CD4-positive, CD25-positive, alpha-beta regulatory T cell (primary cell): ENCODE measurements at places on chromosomes 13 and 19. TPM values are rescaled to one million over a fixed set of nuclear protein-coding genes. Genes with fewer than 3 reads are reported as not detected.

Gene ZNF66
- total RNA-seq, result 7.4 TPM

Gene TTYH1
- not detected for total RNA-seq

Gene FCAR
- total RNA-seq, result not detected

Gene ZNF296
- total RNA-seq, result 3.0 TPM

Gene KIR2DL4
- not detected for total RNA-seq

Gene MUC16
- 0.07 TPM for total RNA-seq

Gene PSG11
- not detected for total RNA-seq

Gene ZNF730
- total RNA-seq, result 0.52 TPM

Gene LRCH1
- 23.5 TPM for total RNA-seq

Gene CEACAM3
- not detected for total RNA-seq

Gene STOML3
- total RNA-seq, result not detected

Gene PSG2
- 0.27 TPM for total RNA-seq

Gene ARHGAP35
- total RNA-seq, result 47.7 TPM

Gene ZNF468
- total RNA-seq, result 14.9 TPM

Gene RXFP2
- total RNA-seq, result not detected

Gene ATP1A3
- 11.1 TPM for total RNA-seq

Gene JSRP1
- total RNA-seq, result 0.99 TPM

Gene RRAS
- 4.6 TPM for total RNA-seq

GRCh38 chr19:20667281-20667680 lies 5.9 kb upstream of the ZNF626 start:
- DNase-seq, result no peak

DNA sequence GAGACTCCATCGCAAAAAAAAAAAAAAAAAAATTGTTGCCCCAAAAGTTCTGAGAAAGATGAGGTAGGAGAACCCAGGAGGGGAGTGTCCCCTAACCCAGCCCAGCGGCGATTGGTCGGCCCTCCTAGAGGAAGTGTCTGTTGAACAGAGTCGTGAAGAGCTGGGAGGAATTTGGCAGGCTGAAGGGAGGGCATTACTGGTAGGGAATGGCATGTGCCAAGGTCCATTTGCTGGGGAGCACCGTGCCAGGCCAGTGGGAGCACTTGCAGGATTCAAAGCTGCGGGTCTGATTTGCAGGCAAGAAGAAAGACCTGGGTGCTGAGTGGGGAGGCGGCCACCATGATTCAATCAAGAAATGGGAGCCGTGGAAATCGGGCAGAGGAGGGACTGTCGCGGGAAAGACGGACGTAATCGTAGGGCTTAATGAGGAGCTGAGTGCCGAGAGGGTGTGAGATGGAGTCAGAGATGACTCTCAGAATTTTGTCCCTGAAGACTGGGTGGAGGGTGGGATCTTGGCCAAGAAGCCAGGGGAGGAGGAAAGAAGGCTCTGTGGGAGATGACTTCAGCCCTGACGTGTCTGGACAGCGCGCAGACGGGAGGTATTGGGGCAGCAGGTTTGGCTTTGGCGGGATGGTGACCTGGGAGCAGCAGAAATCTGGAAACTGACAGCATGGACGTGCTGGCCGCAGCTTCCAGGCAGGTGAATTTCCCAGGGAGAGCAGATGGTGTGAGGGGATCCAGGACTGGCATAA lies 15.4 kb downstream of the CERS4 start:
- DNase-seq, result no peak

DNA sequence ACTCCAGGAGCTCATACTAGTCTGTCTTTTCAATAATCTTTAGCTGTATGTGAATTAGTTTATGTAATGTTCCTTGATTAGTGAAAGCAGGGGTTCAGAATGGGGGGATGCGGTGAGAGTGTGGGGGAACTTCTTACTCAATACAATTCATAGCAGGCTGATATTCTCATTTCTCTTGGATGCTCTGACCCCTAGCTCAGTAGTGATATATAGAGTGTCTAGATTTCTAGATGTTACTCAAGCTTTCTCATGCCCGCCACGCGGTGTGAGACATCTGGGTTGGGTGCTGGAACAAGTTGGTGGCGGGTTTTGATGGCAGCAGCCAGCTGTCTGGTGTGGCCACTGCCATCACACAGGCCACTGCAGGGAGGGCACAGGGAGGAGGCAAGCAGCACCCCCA lies 39.3 kb upstream of the FLT1 start:
- no peak for DNase-seq

GRCh38 chr19:47798904-47799266 lies 5.5 kb downstream of the TPRX1 start:
- no peak for DNase-seq

DNA sequence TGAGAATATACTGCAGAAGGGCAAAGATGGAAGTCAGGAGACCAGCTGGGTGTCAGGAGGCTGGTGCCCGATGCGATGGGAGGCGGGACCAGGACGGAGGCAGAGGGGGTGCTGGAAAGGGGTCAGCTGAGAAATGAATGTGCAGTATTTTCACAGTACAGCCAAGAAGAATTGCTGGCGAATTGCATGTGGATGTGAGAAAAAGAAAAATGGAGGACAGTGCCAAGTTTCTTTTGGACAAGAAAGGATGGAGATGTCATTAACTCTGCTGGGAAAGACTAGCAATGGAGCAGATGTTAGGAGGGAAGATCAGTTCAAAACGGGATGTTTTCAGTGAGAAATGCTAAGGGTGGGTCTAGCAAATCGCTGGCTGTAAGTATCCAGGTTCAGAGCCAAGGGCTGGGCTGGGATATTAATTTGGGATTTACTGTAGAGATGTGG lies 7.0 kb downstream of the CRYL1 start:
- DNase-seq, result no peak

- peak; percentile 79 for DNase-seq
Observed at GRCh38 chr19:7904074-7905020, 670 bp downstream of the MAP2K7 start.

GRCh38 chr19:53554804-53555203 lies 16.9 kb downstream of the ZNF331 start:
- DNase-seq, result no peak

DNA sequence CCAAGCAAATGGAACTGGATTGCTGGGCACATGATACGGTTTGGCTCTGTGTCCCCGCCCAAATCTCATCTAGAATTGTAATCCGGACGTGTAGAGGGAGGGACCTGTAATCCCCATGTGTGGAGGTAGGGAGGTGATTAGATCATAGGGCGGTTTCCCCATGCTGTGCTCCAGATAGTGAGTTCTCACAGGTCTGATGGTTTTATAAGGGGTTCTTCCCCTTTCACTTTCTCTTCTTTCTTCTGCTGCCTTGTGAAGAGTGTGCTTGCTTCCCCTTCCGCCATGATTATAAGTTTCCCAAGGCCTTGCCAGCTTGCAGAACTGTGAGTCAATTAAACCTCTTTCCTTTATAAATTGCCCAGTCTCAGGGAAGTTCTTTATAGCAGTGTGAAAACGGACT lies 32.6 kb upstream of the MTIF3 start:
- DNase-seq, result no peak

DNA sequence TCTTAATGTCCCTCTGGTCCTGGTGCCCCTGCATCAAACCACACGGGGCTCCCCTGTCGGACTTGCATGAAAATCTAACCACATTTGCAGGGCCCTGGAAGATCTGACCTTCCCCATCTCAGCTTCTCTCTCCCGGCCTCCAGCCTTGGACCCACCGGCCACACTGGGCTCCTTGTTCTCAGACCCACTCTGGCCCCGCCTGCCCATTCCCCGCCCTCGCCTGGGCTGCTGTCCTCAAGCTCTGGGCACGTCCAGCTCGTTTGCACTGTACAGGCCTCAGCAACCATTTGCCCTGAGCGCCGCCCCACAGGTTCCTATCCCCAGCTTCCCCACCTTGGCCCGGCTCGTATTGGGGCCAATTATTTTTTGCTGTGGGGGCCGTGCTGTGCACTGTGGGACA lies 10.5 kb downstream of the MYO9B start:
- no peak for DNase-seq

GRCh38 chr13:104385404-104385803 lies 1319.2 kb upstream of the SLC10A2 start:
- DNase-seq, result no peak

- DNase-seq, result peak; percentile 99
Observed at GRCh38 chr19:48993175-48994034, at the start of the genes GYS1 and RUVBL2. Gene GYS1, minus strand, starts transcription at chr19:48993309. Its CDS starts 197 bp downstream, at chr19:48993112. Gene RUVBL2, plus strand, starts transcription at chr19:48993887. Its CDS starts 25 bp downstream, at chr19:48993912.

DNA sequence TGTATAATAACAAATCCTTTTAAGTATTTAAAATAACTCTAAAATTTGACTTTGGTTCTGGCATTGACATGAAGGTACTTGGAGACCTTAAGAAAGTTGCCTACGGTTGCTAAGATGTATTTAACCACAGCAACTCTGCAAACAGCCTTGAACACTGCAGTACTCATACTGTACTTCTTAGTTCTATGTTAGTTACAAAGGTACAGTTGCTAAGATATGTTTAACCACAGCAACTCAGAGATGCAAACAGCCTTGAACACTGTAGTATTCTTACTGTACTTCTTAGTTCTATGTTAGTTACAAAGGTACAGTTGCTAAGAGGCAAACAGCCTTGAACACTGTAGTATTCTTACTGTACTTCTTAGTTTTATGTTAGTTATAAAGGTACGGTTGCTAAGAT lies 268.3 kb upstream of the MIR17HG start:
- DNase-seq, result no peak

- DNase-seq, result no peak
Observed at GRCh38 chr13:94433055-94433961, 46.2 kb downstream of the DCT start.

DNA sequence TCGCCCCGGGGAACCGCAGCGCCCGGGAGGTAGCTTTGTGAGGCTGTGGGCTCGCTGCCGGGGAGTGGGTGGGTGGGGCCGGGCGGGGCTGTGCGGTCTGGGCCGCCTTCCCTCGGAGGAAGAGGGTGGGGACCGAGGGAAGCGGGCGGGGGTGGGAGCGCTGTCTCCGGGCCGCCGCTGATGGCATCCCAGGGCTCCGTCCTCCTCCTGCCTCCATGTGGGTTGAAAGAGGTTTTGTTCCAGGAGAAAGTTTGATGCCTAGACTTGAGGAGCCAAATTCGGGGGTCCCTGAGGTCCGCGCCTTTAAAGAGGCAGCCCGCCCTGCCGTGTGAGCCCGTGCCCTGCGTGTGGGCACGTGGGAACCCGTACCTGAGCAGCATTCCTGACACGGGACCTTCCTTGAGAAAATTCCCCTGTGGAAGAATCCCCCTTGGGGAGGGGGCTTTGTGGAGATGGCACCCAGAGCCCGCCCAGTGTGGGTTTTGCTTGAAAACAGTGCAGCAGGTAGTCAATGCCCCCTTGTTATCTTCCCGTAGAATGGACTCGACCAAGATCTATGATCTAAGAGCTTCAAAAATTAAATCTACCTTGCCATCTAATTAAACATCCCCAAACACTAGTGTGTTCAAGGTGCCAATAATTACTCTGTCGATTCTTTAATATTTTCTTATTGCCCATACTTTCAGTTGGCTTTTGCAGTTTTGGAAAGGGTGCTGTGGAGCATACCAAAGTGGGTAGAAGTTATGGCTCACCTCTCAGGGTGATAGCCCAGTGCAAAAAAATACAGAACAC lies 107.8 kb downstream of the RXFP2 start:
- no peak for DNase-seq

GRCh38 chr13:109156181-109156935 lies 526.9 kb downstream of the MYO16 start:
- DNase-seq, result no peak

DNA sequence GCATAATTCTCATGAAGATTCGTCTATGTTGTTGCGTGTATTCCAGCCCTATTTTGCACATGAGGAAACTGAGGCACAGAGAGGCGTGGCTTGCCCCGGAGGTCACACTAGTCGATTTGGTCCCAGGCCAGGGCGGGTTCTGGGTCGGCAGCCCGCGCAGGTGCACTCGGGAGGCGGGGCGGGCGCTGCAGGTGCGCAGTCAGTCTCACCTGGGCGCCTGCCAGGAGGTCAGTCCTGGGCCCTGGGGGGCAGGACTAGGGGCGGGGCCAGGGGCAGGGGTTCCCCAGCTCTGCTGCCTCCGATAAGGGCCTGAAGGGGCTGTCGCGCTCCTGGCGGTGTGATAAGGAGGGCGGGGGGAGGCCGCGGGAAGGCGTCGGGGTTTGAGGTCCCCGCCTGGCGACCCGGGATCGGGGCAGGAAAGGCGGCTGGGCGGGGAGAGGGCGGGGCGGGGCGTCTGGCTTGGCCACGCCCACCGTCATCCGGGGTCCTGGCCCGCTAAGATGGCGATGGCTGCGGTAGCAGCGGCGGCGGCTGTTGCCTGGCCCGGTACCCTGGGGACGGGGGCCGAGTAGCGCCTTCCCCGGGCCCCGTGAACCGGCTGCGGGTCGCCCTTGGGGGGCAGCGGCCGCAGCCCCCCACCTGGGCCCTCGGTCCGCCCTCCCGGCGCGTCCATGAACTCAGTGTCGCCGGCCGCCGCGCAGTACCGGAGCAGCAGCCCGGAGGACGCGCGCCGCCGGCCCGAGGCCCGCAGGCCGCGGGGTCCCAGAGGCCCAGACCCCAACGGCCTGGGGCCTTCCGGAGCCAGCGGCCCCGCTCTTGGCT lies at the start of gene ATG4D:
ATG4D (plus strand) TSS at position 485 of the 822 bp plus-strand sequence; CDS start at position 672, 187 bp downstream.
- peak; percentile 83 for DNase-seq

DNA sequence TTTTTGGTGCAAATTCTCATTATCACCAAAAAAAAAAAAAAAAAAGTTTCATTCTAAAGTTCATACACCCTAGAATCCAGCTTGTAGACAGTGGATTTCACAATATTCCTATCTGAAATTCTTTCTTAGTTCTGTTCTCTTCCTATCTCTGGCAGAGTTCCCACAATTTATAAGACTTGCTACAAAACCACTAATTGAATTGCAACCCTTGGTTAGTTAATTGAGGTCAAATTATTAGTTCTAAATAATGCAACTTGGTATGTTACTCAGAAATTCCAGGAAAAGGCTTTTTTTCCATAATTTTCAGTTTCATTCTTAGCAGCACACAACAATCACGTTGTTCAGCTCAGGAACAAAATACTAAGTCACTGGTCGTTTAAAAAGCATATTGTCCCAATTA lies 58.5 kb downstream of the SPATA13 start:
- DNase-seq, result no peak

DNA sequence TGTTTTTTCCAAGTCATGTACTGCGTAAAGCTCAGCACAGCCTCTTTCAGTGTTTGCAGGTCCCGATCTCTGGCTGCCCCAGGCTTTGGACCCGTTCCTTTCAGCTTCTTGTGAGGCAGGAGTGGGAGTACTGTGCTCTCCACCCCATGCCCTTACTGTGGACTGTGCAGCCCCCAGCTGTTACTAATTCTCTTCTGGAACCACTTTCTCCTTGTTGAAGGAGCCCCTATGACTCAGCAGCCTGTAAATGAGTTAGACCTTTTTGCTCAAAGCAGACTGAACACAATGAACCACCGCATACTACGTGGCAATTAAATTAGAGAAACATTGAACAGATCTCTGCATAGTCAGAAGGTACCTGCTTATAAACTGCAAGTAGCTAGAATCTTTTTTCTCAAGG lies 39.0 kb downstream of the SERTM1 start:
- no peak for DNase-seq

GRCh38 chr19:29625186-29625651 lies 19.1 kb downstream of the POP4 start:
- no peak for DNase-seq

- no peak for DNase-seq
Observed at GRCh38 chr13:33931397-33932311, 113.7 kb downstream of the RFC3 start.

GRCh38 chr13:73602295-73602694 lies 531.9 kb downstream of the KLF12 start:
- DNase-seq, result no peak

GRCh38 chr19:28999724-29000433 lies 213.1 kb downstream of the UQCRFS1 start:
- no peak for DNase-seq
